Activated CD4-positive, alpha-beta T cell treated with anti-CD3 and anti-CD28 coated beads, Interleukin-2, amount 10 ng/mL, durations not matched to agents 24 days and 14 days (primary cell): ENCODE measurements at places on chromosomes 4 and X. TPM values are rescaled to one million over a fixed set of nuclear protein-coding genes. Genes with fewer than 3 reads are reported as not detected.
A peak's percentile ranks its signal among the peaks of the same experiment; 100 is the strongest.

The RASL11B gene
- 2.0 and 2.2 TPM in 2 replicates for total RNA-seq

The RAB33A gene
- total RNA-seq = 20.6 and 21.0 TPM in 2 replicates

The EBP gene
- total RNA-seq = 159 and 163 TPM in 2 replicates

The SMIM31 gene
- not detected in 2 replicates for total RNA-seq

The NEUROG2 gene
- 0.16 and 0.17 TPM in 2 replicates for total RNA-seq

The CENPVL3 gene
- total RNA-seq = not detected in 2 replicates

The NLRP2B gene
- total RNA-seq = not detected in 2 replicates

The CT83 gene
- total RNA-seq = not detected in 2 replicates

The SH3RF1 gene
- 0.66 and 0.68 TPM in 2 replicates for total RNA-seq

GRCh38 chr4:141899541-141899940 is 263.2 kb downstream of the IL15 start:
- no peak for DNase-seq

DNA sequence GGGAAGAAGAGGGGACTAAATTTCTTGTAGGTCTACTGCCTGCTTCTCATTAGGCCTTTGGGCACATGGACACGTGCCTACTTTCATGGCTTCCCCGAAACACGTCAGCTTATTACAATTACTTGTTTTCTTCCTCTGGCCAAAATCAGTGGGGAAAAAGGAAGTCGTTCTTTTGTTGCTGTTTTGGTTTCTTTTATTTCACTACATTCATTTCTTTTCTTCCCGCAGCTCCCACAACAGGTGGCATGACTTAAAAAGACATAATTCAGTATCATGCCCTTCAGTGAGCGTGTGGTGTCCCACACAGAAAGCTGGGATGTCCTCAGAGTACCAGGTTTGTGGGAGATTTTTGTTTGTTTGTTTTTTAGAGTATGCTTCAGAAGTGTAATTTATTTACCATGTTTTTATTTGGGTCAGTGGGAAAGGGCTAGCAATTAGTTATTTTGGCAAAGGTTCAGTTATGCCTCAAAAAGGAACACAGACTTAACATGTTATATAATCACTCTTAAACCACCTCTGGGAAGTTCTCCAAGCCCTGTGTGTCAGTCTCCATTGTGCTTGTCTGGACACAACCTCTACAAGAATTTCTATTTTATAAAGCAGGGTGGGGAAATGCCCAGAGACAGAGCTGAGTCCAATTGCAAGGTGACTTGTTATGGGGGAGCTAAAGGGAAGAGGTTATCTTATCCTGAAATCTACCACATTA is 44.2 kb upstream of the SPRY1 start:
- DNase-seq = no peak

DNA sequence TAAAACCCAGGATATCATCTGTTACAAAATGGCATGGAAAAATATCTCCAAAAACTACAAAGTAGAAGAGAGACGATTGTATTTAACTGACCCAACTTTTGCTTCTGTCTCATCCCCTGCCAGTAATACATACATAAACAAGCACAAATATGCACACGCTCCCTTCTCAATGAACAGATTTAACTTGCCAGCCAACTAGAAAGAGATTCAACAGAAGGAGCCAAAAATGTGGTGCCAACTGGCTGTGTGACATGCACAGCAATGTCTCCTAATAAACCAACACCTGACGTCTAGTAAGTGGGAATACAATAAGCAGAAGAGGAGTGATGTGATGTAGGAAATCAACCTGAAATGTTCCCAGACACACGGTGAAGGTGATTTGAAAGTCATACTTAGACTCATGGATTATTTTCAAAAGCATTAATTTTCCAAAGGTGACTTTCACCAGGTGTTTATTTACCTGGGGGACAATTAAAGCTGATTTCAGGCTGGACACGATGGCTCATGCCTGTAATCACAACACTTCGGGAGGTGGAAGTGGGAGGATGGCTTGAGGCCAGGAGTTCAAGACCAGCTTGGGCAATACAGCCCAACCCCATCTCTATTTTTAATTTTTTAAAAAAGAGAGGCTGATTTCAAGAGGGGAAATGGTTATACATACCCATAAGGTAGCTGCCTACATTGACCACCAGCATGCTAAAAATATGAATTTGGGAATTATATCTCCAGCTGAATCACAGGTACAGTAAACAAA is 33.7 kb downstream of the SH3RF1 start:
- DNase-seq = peak; percentile 20

DNA sequence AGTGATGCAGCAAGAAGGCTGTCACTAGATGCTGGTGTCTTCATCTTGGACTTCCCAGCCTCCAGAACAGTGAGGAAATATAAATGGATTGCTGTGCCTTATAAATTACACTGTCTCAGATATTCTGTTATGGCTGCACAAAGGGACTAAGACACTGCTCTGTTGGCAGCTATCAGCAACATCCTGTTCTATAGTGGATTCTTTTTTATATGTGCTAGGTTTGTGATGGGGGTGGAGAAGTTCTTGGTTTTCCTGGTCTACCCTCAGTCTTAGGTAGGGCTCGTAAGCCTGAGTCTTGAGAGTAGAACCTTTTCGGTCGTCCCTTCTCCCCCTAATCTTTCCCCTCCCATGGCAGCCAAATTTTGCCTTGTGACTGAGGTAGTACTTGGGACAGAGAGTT is 17.3 kb downstream of the STIM2 start:
- no peak for DNase-seq

GRCh38 chr4:188993871-188994270 is 854.6 kb downstream of the TRIML1 start:
- DNase-seq = no peak

- DNase-seq = no peak
These were observed 58.4 kb upstream of the SLIT2 start for GRCh38 chr4:20193141-20193936.

DNA sequence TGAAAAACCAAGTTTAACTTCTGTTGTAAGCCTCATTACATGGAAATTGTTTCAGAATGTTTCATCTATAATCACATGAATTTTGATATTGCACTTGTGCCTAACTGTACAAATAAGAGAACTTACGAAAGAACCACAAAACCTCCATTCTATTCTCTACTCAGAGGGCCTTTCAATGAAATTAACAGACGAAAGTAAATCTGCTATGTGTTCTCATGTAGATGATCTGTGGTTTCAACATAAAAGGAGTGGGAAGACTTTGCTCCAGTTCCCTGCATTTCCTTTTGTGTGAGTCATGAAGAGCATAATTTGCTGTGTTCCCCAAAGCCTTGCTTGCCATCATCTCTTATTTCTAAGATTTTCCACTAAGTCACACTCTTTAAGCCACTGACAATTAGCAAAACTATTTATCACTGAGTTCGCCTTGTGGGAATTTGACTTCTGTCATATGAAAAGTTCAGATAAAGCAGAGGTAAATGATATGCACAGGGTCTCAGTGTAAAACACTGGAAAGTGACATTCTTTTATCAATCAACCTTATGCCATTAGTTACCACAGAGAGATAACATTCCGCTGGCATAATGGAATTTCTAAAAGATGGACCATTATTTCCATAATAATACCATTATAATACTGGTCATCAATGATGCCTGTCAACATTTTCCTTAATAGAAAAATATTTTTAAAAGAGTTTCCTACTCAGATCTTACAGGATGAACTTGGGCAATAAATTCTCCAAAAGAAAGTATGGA is 329.8 kb downstream of the NR3C2 start:
- no peak for DNase-seq

- no peak for DNase-seq
These were observed 4.6 kb downstream of the RAB33A start for GRCh38 chrX:130176354-130176776.

DNA sequence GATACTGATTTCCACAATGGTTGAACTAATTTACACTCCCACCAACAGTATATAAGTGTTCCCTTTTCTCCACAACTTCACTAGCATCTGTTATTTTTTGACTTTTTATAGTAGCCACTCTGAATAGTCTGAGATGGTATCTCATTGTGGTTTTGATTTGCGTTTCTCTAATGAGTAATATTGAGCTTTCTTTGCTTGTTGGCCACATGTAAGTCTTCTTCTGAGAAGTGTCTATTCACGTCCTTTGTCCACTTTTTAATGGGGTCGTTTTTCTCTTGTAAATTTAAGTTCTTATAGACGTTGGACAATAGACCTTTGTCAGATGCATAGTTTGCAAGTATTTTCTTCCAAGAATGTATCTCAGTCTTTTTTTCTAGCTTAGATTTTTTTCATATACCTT is 10.0 kb downstream of the FBXW7 start:
- no peak for DNase-seq

DNA sequence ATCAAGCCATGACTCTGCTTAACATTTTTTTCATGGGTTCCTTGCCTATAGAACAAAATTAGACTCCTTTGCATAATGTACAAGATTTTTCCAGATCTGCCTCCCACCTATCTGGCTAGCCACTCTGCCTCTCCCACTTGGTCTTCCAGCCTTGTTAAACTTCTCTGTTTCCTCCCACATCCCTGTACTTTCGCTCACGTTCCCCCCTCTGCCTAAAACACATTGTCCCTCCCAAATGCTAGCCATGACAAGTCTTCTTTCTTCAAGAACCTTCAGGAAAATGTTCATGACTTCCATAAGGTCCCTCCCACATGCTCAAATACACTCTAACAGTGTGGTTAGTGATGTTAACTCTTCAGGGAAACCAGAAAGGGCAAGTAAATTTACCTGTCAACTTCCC is 214.6 kb downstream of the ADGRA3 start:
- DNase-seq = no peak

- no peak for DNase-seq
These were observed 2.6 kb upstream of the AMMECR1 start for GRCh38 chrX:110320381-110320987.

DNA sequence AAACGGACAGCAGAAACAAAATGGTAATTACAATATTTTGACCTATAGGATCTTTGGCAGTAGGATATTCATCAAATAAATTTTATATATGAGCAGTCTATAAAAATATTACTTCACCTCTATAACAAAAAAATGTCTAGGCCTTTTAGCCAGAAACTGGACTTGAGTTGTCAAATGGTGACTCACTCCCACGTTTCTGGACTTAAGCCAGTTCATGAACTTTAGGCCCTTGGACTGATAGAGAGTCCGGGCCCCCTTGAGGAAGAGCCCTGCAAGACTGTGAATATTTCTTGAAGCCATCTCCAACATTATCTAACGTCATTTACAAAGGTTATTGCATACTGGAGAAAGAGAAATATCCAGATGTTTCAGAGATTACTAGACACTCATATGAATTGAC is 106.8 kb upstream of the FAM47A start:
- no peak for DNase-seq

DNA sequence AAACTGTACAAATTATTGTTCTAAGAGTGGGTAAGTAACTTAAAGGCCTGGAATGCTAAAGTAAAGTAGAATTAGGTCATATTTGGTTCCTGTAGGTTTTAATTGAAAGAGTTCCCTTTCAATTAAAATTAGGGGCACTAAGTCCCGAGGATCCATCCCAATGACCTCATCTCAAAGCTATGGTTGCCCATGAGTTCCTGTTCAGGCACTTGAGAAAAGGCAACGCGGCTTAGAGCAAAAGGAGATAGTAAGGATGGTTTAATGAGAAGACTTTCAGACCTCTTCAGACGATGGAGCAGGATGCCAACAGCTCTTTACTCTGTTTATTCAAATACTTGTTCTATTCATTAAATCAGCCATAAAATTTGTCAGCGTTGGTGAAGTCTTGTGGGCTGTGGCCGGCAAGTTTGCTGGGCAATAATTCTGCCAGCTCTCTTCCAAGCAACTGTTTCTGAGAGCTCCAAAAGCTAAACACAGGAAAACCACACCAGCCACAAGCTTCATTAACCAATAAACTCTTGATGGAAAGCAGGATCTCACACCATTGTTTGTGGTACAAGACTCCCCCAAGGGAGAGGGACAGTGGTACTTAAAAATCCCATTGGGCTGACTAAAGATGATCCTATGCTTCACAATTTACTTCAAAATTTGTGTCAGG is 167.4 kb downstream of the COL4A6 start:
- DNase-seq = no peak

GRCh38 chr4:111854494-111855087 is 290.7 kb upstream of the FAM241A start:
- peak; percentile 64 for DNase-seq
